ENCODE measurements at places on chromosomes 5 and 9.

GRCh38 chr5:144189800-144190429, 19.2 kb downstream of the KCTD16 start:
- DNase-seq: peak; percentile 95

GRCh38 chr5:115907177-115907576, 55.1 kb upstream of the LVRN start:
- DNase-seq: no peak

DNA sequence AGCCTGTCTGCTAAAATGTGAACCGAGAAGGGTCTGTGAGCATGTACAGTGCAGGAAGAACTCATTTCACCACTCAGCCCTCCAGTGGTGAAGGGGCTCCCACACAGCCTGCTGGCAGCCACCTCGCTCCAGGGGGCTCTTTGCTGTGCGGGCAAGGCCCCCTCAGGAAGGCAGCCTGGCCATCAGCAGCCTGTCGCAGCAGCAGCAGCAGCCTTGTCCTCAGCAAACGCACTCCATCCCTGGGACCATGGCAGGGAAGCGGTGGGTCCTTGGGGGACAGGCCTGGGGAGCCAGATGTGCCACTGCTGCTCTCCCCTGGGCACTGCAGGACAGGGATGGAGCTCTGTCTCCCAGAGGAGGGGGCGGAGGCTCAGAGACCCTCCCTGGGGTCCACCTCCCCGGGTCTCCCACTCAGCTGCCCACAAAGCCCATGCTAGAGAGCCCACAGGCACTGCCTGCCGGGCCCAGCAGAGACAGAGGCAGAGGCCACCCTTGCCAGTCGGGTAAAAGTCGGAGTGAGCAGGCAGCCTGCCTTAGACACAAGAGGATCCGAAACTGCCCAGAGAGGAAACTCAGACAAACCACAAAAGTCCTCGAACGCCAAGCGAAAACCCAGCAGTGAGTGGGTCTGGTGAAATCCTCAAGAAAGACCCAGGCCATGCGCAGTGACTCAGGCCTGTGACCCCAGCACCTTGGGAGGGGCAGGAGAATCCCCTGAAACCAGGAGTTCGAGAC, 8.0 kb downstream of the BRD3 start:
- DNase-seq: no peak

DNA sequence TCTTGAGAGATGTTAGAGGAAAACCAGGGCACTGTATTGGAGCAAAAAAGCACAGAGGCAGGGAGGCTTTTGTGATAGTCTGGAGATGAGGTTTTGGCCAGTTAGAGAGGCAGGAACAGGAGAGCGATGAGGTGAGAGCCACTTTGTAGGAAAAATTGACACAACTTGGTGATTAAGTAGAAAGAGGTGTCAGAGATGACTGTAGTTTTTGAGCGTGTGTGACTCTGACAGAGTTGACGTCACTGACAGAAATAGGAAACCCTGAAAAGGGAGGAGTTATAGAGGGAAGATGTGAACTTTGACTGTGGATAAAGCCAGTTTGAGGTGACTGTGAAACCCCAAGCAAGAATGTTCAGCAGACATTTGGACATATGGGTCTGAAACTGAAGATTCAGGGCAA, 15.7 kb downstream of the NFX1 start:
- DNase-seq: no peak

DNA sequence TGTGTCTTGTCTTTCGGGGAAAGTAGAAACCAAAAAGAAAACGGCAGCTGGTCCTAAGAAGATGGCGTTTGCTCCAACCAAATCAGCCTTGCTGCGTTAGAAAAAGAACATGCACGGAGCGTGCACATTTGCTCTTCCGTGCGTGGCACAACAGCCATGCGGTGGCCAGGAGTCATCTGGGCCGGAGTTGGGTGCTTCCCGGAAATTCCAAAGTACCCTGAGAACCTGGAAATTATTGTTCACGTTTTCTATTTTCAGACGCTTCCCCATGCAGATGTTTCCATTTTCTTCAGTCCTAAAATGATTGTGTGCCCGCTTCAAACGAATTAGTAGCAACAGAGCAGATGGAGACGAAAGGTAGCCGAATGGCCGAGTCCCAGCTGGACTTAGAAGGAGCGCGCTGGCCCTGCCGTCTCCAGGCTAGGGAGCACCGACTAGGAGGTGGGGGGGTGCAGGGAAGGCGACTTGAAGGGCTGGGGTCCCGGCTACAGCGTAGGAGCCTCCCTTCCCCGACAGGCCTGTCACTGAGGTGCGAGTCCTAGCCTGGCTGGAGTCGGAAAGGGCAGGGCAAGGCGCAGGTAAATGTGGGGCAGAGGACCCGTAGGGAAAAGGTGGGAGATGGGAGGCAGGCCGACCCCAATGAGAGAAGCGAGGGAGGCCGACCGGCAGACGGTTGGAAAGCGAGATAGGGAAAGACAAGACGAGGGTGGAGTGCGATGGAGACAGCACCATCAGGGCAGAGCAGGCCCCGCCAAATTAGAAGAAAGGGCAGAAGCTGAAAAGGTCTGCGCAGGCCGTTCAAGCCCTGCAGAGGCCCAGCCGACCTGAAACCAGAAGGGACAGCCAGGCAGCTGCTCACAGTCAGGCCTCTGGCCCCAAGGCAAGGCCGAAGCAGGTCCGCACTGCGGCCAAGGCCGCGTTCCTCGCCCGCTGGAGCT, 1.4 kb downstream of the BARX1 start:
- DNase-seq: no peak

- DNase-seq: no peak
These were observed 35.0 kb upstream of the NCS1 start for GRCh38 chr9:130137081-130137640.
